ENCODE measurements at places on chromosomes 13 and 19.

GRCh38 chr13:58855283-58855682 is 1223.7 kb downstream of the PCDH17 start:
- no peak for DNase-seq

GRCh38 chr13:72122661-72123255 is 255.8 kb upstream of the DACH1 start:
- DNase-seq: no peak

DNA sequence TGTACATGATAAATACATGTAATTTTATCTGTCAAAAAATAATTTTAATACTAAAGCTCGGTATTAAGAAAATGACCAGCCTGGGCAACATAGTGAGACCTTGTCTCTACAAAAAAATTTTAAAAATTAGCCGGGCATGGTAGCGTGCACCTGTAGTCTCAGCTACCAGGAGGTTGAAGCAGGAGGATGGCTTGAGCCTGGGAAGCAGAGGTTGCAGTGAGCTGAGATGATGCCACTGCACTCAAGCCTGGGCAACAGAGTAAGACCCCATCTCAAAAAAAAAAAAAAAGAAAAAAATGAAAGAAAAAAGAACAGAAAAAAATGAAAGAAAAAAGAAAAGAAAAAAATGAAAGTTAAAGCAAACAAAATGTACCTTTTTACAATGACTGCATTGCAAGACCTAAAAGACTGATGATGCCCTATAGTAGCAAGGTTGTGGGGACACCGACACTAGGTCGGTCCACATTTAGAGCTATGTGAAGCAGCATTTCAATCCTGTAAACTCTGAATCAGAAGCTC is 5.3 kb downstream of the ZFP14 start:
- DNase-seq: no peak

- DNase-seq: no peak
Measured at GRCh38 chr13:113545931-113546516, 38.5 kb upstream of the TFDP1 start.

GRCh38 chr13:23254506-23254905 is 73.7 kb downstream of the SGCG start:
- no peak for DNase-seq

GRCh38 chr13:24108615-24108965 is 51.9 kb upstream of the SPATA13 start:
- no peak for DNase-seq

GRCh38 chr19:29667387-29667783 is 2.1 kb downstream of the PLEKHF1 start:
- DNase-seq: no peak

DNA sequence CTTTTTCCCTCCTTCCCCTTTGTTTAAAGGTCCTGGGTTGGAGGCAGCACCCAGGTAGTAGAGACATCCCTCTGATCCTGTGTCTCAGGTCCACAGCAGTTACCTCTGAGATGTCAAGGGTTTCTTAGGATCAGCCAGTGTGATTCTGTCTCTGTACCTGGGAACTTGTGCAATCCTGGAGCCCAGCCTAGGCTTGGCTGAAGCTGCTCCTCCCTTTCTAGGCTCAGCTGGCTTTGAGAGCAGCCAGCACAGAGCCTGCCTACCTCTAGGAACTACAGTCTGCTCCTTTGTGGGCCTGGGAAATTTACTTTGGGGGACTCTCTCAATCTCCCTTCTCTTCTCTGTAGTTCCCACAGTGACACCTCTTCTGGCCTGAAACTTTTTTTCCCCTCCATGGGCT is 171.6 kb downstream of the MTUS2 start:
- no peak for DNase-seq

GRCh38 chr13:32408296-32409000 is 19.5 kb downstream of the N4BP2L1 start:
- no peak for DNase-seq

DNA sequence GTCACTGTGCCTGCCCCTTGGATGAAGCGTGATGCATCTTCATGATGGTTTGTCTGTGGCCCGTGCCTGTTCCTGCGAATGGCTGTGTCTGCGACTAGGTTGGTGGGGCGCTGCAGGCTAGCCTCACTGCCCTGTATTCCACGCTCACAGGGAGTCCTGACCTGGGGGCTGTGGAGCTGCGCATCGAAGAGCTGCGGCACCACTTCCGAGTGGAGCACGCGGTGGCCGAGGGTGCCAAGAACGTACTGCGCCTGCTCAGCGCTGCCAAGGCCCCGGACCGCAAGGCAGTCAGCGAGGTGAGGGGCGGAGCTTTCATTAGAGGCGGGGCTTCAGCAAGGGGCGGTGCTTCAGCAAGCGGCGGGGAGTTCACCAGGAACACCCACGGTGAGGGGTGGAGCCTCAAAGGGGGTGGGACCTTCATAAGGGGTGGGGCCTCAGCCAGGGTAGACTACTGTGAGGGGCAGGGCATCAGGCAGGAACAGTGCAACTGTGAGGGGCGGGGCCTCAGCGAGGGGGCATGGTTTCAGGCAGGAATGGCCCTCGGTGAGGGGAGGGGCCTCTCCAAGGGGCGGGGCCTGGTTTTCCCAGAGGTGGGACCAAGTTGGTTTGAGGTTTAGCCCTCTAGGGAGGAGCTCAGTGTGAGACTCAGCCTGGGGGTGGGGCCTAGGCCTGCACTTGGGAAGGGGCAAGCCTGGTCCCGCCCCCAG is 17.2 kb downstream of the PKN1 start:
- DNase-seq: peak; percentile 71

- no peak for DNase-seq
Measured at GRCh38 chr13:108305655-108306054, 36.1 kb downstream of the TNFSF13B start.

DNA sequence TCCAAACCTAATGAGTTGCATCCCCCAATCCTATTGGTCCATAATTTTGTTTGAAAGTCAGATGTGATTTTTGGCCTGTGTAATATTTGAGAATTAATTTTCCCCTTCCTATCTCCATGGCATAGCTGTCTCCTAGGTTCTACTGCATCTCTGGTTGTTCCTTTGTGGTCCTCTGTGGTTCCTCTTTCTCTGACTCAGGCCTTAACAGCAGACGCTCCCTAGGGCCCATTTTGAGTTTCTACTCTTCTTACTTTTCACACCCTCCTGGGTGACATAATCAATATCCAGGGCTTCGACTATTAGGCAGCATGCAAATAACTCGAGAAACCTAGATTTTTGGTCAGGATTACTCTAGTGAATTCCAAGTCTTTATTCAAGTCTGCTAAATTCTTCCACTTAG is 160.7 kb downstream of the RFC3 start:
- DNase-seq: no peak

- no peak for DNase-seq
Measured at GRCh38 chr13:85694992-85695391, 104.2 kb downstream of the SLITRK6 start.

GRCh38 chr13:98476106-98476505 is 100.8 kb downstream of the STK24 start:
- DNase-seq: peak; percentile 64

DNA sequence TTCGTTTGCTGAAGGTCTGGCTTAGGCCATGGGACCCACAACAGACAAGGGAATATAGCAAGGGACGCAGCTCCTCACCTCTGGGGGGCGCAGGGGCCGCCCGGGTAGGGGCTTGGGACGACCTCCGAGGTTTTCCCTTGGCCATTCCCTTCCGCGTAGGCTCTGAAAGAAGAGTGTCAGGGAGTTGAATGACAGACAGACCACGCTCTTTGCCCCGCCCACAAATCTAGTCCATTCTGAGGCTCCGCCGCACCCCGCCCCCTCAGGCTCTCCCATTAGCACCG is 11.4 kb upstream of the ZNF414 start:
- no peak for DNase-seq

DNA sequence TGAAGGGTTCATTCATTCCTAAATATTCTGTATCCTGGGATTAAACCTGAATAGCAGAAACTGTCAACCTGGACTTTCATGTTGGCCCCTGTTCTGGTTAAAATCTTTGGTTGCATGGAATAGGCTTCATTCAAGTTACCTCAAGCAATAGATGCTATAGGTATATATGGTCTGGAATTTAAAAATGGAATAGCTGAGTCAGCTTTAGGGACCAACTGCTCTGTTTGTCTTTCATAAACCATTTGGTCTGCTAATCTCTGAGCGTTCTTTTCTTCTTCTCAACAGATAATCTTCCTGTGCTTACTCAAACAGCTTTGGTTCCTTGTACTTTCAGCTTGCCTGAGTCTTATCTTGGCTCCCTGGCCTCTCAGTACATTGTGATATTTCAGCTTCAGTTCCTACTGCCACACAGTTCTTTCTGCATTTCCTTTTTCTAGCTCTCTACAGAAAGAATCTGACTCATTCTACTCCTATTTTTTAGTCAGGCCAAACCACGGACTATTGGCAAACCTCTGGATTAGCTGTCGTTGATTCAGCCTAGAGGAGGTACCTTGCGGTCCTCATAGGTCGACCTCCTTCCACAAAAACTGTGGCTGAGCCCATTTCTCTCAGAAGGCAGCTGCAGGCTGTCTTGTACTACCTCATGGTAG is 35.9 kb upstream of the MAB21L1 start:
- DNase-seq: no peak

- no peak for DNase-seq
Measured at GRCh38 chr19:3586707-3587346, 1.5 kb downstream of the GIPC3 start.

- no peak for DNase-seq
Measured at GRCh38 chr19:336067-336614, 8.5 kb downstream of the MIER2 start.

All from stimulated activated CD4-positive, alpha-beta T cell treated with anti-CD3 and anti-CD28 coated beads, Interleukin-4, amount 100 ng/mL, for 24 hours (primary cell).